SK-N-SH (cell line): ENCODE measurements at places on chromosomes 16 and 17. TPM values are rescaled to one million over a fixed set of nuclear protein-coding genes. Genes with fewer than 3 reads are reported as not detected.

DNA sequence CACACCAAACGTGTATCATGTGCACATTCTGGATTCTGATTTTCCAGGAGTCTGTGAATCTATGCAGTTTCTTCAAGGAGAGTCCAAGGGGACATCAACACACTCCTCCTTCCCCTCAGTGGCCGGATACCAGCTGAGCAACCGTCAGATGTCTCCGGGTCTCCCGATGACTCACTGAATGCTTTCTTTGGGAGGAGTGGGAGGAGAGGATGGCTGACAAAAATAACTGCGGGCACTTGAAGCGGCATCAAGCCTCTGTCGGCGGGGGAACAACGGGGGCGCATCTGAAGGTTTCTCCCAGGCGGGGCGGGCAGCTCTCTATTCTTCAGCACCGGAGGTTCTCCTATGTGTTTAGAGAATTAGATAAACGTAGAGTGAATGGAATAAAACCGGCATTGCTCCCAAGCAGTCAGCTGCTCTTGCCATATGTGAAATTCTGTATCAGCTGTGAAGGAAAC lies 24.6 kb upstream of the LRRC75A start:
- 0 out of 2 replicates have a peak, but pooled peaks cover 5% of the 10 kb centered on the region for H3K4me1 ChIP-seq
- H3K27ac ChIP-seq = peak overlapping the region; percentile 39; the same call in 1 of the 2 replicates
- peak overlapping the region; percentile 43 for H3K4me3 ChIP-seq
- H3K27me3 ChIP-seq = no peaks in the 10 kb centered on the region
- no peaks in the 10 kb centered on the region for H3K36me3 ChIP-seq

GRCh38 chr16:27690608-27691007 lies 140.7 kb downstream of the KATNIP start:
- no peaks in the 10 kb centered on the region for H3K36me3 ChIP-seq
- no peak for DNase-seq
- H3K27ac ChIP-seq = no peak overlapping the region
- H3K4me1 ChIP-seq = peaks cover 3% of the 10 kb centered on the region; the same call in 1 of the 2 replicates

DNA sequence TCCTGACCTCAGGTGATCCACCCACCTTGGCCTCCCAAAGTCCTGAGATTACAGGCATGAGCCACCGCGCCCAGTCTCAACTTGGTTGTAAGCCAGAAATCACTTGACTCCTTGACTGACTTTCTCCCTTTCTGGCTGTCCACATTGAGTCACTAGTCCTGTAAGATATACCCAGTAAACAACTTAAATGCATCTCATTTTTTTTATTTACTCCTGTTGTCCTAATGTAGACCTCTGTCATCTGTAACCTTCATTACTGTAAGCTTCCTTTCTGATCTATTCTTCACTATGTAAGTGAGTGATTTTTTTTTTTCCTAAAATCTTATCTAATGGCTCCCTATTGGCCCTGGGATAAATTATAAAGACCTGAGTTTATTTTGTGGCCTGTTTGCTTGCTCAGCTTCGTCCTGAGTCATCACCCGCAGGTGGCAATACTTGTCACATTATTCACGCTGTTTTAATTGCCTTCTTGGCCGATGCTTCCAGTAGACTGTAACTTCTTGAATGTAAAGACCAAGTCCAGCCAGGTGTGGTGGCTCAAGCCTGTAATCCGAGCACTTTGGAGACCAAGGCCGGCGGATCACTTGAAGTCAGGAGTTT lies 41.0 kb downstream of the PAFAH1B1 start:
- H3K4me3 ChIP-seq = no peak overlapping the region
- no peaks in the 10 kb centered on the region for H3K27me3 ChIP-seq
- DNase-seq = no peak
- H3K36me3 ChIP-seq = peaks cover 5% of the 10 kb centered on the region; the same call in 1 of the 2 replicates
- H3K4me1 ChIP-seq = no peaks in the 10 kb centered on the region; the same call in 1 of the 2 replicates
- H3K27ac ChIP-seq = no peak overlapping the region

- DNase-seq = no peak
- no peak overlapping the region for H3K27ac ChIP-seq
- no peaks in the 10 kb centered on the region for H3K36me3 ChIP-seq
- H3K4me1 ChIP-seq = no peaks in the 10 kb centered on the region
- H3K4me3 ChIP-seq = no peak overlapping the region
- H3K27me3 ChIP-seq = no peaks in the 10 kb centered on the region
Measured at GRCh38 chr16:19188406-19188805, 20.4 kb downstream of the SYT17 start.

DNA sequence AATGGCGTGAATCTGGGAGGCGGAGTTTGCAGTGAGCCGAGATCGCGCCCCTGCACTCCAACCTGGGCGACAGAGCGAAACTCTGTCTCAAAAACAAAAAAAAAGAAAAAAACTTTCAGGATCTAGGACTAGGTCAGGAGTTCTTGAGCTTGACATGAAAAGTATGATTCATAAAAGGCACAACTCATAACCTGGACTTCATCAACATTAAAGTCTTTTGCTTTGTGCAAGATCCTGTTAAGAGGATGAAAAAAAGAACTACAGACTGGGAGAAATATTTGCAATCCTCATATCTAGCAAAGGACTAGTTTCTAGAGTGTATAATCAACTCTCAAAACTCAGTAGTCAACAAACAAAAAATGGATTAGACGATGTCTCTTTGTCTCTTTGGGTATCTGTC lies 40.0 kb downstream of the TBC1D16 start:
- no peak for DNase-seq
- H3K27ac ChIP-seq = no peak overlapping the region
- no peaks in the 10 kb centered on the region for H3K27me3 ChIP-seq
- H3K4me3 ChIP-seq = no peak overlapping the region
- no peaks in the 10 kb centered on the region for H3K36me3 ChIP-seq
- H3K4me1 ChIP-seq = peaks cover 18% of the 10 kb centered on the region; the same call in 1 of the 2 replicates

DNA sequence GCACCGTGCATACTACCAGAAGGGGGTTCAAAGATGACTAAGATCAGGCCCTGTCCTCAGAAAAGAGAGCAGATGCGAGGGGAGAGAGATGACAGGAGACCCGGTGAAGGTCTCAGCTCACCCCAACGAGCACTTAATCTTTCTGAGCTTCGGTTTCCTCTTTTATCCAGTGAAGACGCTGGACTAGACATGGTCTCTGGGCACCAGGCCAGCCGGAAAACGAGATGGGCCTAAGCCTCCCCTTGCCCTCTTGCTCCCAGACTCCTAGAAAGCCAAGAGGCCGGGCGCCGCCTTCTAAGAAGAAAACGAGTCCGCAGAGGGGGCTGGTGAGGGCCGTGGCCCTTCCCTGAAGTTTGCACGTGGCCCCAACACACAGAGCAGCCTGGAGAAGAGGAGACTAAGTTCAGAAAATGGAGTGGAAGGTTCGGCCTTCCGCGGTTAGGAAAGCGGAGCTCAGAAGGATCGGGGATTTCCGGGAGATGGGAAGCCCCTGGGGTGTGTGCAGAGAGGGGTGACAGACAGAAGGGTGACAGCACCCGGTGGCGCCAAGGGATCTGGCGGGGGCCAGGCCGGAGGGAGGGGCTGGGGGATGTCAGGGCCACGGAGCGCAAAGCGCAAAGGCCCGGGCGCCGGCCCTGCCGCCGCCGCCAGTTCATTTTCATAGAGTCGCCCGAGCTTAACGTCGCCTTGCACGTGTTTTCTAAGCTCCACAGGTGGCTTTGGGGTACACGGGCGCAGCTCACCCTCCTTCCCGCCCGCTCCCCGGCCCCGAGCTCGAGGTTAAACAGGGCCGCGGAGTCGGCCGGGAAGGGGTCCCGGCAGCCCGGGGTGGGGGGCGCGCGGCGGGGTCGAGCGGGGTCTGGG lies 42.1 kb upstream of the BHLHA9 start:
- H3K4me1 ChIP-seq = no peaks in the 10 kb centered on the region
- H3K27me3 ChIP-seq = peaks cover 48% of the 10 kb centered on the region

GRCh38 chr17:78993241-78993956 lies 13.7 kb upstream of the LGALS3BP start:
- H3K27ac ChIP-seq = no peak overlapping the region; the same call in 1 of the 2 replicates
- no peaks in the 10 kb centered on the region for H3K27me3 ChIP-seq
- peak; percentile 94 for DNase-seq
- H3K4me3 ChIP-seq = no peak overlapping the region
- H3K36me3 ChIP-seq = peaks cover 52% of the 10 kb centered on the region

- no peak for DNase-seq
- H3K27ac ChIP-seq = no peak overlapping the region
- no peak overlapping the region for H3K4me3 ChIP-seq
- no peaks in the 10 kb centered on the region for H3K4me1 ChIP-seq
Measured at GRCh38 chr17:4150096-4150495, 7.1 kb downstream of the CYB5D2 start.

- H3K27me3 ChIP-seq = no peaks in the 10 kb centered on the region
- no peak overlapping the region for H3K27ac ChIP-seq
- DNase-seq = no peak
- no peaks in the 10 kb centered on the region for H3K36me3 ChIP-seq
- no peaks in the 10 kb centered on the region for H3K4me1 ChIP-seq
Measured at GRCh38 chr17:80664217-80664790, 119.7 kb downstream of the RPTOR start.

- H3K4me3 ChIP-seq = no peak overlapping the region
- H3K27me3 ChIP-seq = no peaks in the 10 kb centered on the region
- H3K27ac ChIP-seq = no peak overlapping the region
- no peaks in the 10 kb centered on the region for H3K4me1 ChIP-seq
- no peaks in the 10 kb centered on the region for H3K36me3 ChIP-seq
Measured at GRCh38 chr16:51820176-51820575, 669.1 kb upstream of the SALL1 start.

DNA sequence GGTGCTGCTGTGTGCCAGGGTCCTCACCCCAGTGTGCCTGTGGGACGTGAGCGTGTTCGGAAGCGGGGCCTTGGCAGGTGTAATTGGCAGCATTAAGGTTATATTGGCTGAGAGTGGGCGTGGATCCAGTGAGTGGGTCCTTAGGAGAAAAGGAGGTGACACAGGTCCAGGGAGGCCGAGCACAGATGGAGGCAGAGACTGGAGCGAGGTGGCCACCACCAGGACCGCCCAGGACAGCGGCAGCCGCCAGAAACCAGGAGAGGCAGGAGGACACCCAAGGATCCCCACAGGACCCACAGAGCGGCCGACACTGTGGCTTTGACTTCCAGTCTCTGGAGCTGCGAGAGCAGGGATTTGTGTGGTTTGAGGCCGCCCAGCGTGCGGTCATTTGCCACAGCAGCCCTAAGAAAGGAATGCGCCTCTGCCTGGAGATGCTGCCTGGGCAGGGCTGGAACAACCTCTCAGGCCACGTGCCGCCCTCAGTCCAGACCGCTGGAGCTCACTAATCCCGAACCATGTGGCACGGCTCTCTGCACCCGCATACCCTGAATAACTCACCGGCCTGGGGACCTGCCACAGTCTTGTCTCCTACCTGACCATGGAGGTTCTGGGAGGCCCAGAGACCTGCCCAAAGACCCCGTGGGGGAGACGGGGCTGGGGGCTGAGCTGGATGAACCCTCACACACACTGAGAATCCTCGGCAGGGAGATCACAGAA lies 45.4 kb downstream of the SOX8 start:
- no peak overlapping the region for H3K27ac ChIP-seq
- peaks cover 88% of the 10 kb centered on the region for H3K27me3 ChIP-seq
- no peaks in the 10 kb centered on the region for H3K4me1 ChIP-seq
- H3K36me3 ChIP-seq = no peaks in the 10 kb centered on the region

GRCh38 chr17:75241996-75242460 lies 19.4 kb downstream of the GGA3 start:
- H3K36me3 ChIP-seq = peaks cover 95% of the 10 kb centered on the region
- H3K27me3 ChIP-seq = no peaks in the 10 kb centered on the region

- no peak overlapping the region for H3K4me3 ChIP-seq
- peak; percentile 27 for DNase-seq
- H3K27me3 ChIP-seq = no peaks in the 10 kb centered on the region
Measured at GRCh38 chr16:50301626-50302471, 35.5 kb downstream of the ADCY7 start.

GRCh38 chr16:85281181-85281580 lies 168.9 kb upstream of the CIBAR2 start:
- no peak overlapping the region for H3K27ac ChIP-seq
- DNase-seq = no peak
- no peak overlapping the region for H3K4me3 ChIP-seq
- H3K27me3 ChIP-seq = no peaks in the 10 kb centered on the region

- no peak overlapping the region for H3K27ac ChIP-seq
- DNase-seq = peak; percentile 34
- H3K36me3 ChIP-seq = no peaks in the 10 kb centered on the region
- H3K4me1 ChIP-seq = peaks cover 17% of the 10 kb centered on the region
- no peak overlapping the region for H3K4me3 ChIP-seq
Measured at GRCh38 chr16:53960954-53961616, 257.1 kb downstream of the FTO start.

GRCh38 chr17:50339381-50339780 lies 6.5 kb upstream of the XYLT2 start:
- no peaks in the 10 kb centered on the region for H3K4me1 ChIP-seq
- no peaks in the 10 kb centered on the region for H3K27me3 ChIP-seq
- H3K27ac ChIP-seq = no peak overlapping the region
- H3K36me3 ChIP-seq = no peaks in the 10 kb centered on the region

DNA sequence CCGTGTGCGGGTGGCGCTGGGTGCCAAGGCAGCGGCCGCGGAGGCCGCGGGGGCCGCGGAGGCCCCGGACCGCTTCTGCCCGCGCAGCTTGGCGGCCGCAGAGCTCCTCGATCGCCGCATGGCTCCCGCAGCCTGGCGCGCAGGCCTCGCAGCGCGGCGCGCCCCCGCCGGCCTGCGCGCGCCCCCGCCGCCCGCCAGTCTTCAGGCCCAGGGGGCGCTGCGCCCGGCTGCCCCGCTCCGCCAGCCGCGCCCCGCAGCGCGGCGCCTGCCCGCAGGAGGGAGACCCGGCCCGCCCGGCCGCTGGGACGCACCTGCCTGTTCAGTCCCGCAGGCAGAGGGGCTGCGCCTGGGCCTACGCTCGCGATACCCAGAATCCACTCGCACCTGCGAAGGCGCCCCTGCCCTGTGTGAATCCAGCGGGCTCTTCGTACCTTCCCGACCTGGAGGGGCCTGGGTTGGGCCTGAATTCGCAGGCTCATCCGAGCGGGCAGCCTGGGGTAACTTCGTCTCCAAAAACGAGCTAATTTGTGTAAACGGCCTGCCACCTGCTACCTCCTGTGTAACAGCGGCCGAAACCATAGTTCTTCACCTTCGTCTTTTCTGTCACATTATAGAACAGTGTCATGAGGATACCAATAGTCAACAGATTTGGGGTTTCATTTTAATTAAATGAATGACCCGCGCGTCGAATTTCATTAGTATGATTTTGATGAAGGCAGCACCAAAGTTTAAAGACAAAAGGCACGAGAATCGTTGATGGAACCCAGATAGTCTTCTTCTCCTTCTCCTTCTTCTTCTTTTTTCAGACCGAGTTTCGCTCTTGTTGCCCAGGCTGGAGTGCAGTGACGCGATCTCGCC lies at the start of gene CENPV:
Gene CENPV (minus strand): TSS at position 153 of the 858 bp plus-strand sequence. CDS start 33 bp downstream, at position 120.
- H3K4me1 ChIP-seq = no peaks in the 10 kb centered on the region; the same call in none of the 2 replicates
- peaks cover 13% of the 10 kb centered on the region for H3K36me3 ChIP-seq
- H3K27ac ChIP-seq = peak within 1 kb of the TSS; percentile 80

- peak; percentile 88 for DNase-seq
- no peaks in the 10 kb centered on the region for H3K27me3 ChIP-seq
- peak overlapping the region; percentile 88 for H3K4me3 ChIP-seq
- H3K4me1 ChIP-seq = peaks cover 16% of the 10 kb centered on the region
- H3K27ac ChIP-seq = peak overlapping the region; percentile 96
Measured at GRCh38 chr17:44187131-44187899, 543 bp downstream of the TMUB2 start.

Gene MRPL58
- polyA plus RNA-seq = 87.3 and 89.2 TPM in 2 replicates

Gene WFDC1
- polyA plus RNA-seq = 0.03 and 0.23 TPM in 2 replicates

Gene MYH11
- polyA plus RNA-seq = 0.02 TPM in 1 of 2 replicates, not detected in the other
